ENCODE measurements at places on chromosomes 1 and 21.

DNA sequence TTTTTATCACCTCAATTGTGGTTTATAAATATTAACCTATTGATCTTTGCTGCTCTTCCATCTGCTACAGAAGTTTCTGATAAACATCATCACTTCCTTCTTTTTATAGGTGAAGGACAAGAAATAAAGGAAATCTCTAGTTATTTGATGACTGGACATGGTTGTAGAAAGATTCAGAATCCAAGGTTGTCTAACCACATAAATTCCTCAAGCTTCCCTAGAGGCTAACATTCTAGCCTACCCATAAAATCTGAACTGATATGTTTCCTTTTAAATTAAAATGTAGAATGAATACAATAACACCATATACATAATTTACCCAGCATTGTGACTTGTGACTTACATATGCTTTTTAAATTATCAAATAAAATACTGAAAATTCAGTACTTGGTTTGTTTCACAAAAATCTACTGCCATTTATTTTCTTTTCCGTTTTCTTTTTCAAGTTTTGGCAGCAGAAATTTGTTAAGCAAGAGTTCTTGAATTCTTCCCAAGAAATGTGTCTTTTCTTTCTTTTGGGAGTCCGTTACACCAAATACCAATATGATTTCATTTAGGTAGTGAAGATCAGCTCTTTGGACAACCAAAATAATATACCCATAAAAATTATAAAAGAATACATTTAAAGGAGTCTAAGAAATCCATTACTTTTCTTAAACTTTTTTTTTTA, 513.2 kb upstream of the ADGRL2 start:
- DNase-seq, result no peak

- DNase-seq, result peak; percentile 18
Observed at GRCh38 chr1:220189750-220190347, 82.4 kb downstream of the RAB3GAP2 start.

DNA sequence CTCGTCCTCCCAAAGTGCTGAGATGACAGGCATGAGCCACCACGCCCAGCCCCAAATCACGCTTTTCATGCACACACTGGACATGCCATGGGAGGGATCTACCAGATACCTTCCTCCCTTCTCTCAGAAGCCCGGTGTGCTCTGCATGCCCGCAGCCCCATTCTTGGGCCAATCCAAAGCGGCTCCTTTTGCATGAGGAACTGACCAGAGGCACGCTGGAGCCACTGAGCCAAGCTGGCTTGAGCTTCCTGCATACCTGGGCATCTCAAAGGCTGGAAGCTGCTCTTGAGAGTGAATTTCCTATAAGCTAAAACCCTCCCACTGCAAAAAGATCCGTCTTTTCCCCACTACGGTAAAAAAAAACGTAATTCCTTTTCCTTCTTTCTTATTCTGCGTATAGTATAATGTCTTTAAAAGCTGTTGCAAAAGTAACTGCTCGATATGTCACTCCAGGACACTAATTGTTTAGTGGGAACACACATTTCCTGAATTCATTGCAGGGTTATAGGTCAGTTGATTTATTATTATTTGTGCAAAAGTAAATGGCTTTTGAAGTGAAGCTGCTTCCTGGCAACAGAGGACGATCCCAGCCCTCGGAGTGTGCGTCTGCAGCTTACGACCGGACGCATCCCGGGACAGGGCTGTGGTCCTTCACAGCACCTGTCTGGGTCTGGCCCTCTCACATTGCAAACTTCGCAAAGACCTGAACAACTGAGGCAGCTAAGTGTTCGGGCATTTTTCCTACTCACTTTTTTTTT, 61.8 kb upstream of the ETS2 start:
- DNase-seq, result no peak

- no peak for DNase-seq
Observed at GRCh38 chr21:24976238-24976637, 631.0 kb downstream of the MRPL39 start.

DNA sequence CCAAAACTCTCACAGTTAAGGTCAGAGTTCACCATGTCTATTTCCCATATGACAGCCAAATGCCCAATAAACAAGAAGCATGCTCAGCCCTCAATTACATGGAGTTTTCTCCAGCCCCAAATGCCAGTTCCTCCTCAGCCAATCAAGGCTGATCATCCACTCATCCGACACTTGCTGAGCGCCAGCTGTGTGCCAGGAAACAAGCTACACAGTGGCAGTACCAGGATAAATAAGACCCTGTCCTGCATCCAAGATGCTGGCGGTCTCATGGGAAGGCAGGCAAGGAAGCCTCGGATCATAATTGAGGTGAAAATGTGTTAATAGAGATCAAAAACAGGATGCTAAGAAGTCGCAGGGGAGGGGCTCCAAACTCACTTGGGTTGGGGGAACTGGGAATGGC, 7.7 kb downstream of the ZBTB17 start:
- no peak for DNase-seq

DNA sequence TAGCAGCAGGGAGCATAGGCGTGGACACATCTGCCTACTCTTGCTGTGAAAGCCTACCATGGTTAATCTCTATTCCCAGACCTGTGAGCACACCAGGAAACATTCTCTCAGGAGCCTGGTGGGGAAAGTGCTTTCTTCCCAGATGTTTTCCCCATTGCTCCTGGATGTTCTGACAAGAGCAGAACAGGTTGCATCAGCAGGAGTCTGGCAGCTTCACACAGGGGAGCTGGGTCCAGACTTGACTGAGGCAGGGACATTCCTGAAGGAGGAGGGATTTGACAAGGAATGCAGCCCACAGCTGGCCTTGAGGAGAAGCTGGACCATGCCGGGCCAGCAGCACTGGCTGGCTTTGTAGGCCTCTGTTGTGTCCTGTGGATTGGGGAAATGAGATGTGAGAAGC, 21.0 kb upstream of the ARTN start:
- DNase-seq, result no peak

DNA sequence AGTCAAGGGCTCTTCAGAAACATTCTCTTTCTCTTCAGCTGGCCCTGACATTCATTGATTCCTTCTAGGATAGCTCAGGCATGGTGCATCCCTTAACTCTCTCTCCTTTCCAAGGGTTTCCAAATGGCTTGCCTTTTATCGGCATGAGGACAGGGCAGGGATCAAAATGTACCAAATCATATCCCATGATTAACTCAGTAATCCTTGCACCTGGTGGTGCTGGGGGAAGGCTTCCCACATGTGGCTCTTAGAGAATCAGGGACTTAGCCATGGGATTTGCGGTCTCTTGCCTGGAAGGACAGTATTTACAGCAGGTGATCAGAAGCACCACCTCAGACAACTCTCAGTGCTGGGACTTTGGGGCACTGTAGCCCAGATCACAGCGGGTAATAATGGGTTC, 46.2 kb upstream of the EDEM3 start:
- no peak for DNase-seq

DNA sequence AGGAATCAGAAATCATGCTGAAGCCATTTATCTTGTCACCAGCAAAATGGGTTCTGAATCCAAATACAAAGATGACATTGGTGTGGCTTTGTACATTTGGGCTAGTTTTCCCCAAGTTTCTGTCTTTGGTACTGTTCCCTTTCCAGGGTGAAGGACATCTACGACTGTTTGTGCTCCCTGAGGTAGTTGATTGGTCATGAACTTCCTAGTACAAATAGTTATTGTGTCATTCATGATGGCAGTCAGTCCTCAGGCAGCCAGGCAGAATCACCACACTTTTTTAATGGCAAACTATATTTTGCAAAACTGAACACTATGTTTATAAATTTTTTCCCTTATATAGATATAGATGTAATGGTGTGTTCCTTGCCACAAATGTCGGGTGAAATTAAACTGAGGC, 46.0 kb downstream of the CEP350 start:
- no peak for DNase-seq
